WTC11 (cell line): ENCODE measurements at places on chromosomes 4 and X.

- no peaks in the 10 kb centered on the region for H3K4me1 ChIP-seq
- no peak overlapping the region for H3K27ac ChIP-seq
- H3K4me3 ChIP-seq: no peak overlapping the region
- no peaks in the 10 kb centered on the region; the same call in 1 of the 2 replicates for H3K27me3 ChIP-seq
These were observed 182.3 kb downstream of the INPP4B start for GRCh38 chr4:142663828-142664227.

- no peaks in the 10 kb centered on the region; the same call in 1 of the 2 replicates for H3K4me1 ChIP-seq
- peaks cover 5% of the 10 kb centered on the region for H3K36me3 ChIP-seq
- H3K27me3 ChIP-seq: no peaks in the 10 kb centered on the region; the same call in 1 of the 2 replicates
- DNase-seq: no peak
These were observed 40.1 kb downstream of the SMPX start for GRCh38 chrX:21717802-21718201.

- H3K36me3 ChIP-seq: peaks cover 23% of the 10 kb centered on the region
- no peak overlapping the region for H3K27ac ChIP-seq
- no peak for DNase-seq
- H3K27me3 ChIP-seq: peaks cover 3% of the 10 kb centered on the region; the same call in 1 of the 2 replicates
- H3K4me3 ChIP-seq: no peak overlapping the region
These were observed 23.0 kb upstream of the UGT2B4 start for GRCh38 chr4:69518538-69519198.

DNA sequence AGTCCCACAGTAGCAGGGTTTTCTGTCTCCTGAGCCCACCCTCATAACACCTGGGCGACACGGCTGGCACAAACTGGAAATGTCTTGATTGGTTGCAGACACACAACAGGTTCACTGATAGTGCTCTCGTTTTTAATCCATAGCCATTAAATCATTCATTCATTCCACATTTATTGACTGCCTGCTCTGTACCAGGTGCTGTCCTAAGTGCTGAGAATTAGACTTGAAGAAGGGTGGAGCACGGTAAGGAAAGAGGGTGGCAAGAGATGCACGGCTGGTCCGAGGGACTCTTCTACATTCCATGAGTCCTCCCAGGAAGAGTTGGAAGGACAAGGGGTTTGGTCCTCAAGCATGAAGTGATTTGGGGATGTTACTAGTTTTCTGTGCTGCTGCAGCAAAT, 100.0 kb downstream of the RELL1 start:
- no peaks in the 10 kb centered on the region; the same call in 1 of the 2 replicates for H3K36me3 ChIP-seq
- no peak for DNase-seq
- no peak overlapping the region for H3K4me3 ChIP-seq
- H3K4me1 ChIP-seq: peaks cover 11% of the 10 kb centered on the region
- H3K27ac ChIP-seq: no peak overlapping the region

GRCh38 chr4:76515975-76516843, 81.2 kb downstream of the SHROOM3 start:
- H3K36me3 ChIP-seq: peaks cover 9% of the 10 kb centered on the region
- no peaks in the 10 kb centered on the region for H3K27me3 ChIP-seq
- H3K4me3 ChIP-seq: no peak overlapping the region
- peaks cover 27% of the 10 kb centered on the region for H3K4me1 ChIP-seq
- no peak overlapping the region for H3K27ac ChIP-seq
- DNase-seq: no peak

- H3K4me1 ChIP-seq: peaks cover 3% of the 10 kb centered on the region; the same call in 1 of the 2 replicates
- no peaks in the 10 kb centered on the region for H3K27me3 ChIP-seq
- no peak for DNase-seq
- H3K36me3 ChIP-seq: no peaks in the 10 kb centered on the region
- no peak overlapping the region for H3K27ac ChIP-seq
- no peak overlapping the region for H3K4me3 ChIP-seq
These were observed 311.2 kb downstream of the BMPR1B start for GRCh38 chr4:95068818-95069478.

DNA sequence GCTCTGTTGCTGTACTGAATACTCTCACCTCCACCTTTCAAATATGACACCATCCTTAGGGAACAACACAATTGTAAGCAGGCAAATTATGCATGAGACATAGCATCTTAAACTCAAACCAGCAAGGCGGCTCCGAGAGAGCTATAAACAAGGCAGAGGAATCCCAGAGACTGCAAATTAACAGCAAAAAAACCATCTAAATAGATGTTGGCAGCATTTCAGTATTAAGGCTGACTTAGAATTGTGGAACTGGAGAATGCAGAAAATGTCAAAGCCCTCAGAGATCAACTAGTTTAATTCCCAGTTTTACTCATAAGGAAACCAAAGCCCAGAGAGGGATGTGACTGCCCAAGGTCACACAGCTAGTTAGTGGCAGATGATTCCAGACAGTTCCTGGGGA, 37.2 kb upstream of the SPANXC start:
- no peaks in the 10 kb centered on the region for H3K36me3 ChIP-seq
- no peak overlapping the region for H3K27ac ChIP-seq
- H3K4me3 ChIP-seq: no peak overlapping the region
- no peaks in the 10 kb centered on the region for H3K27me3 ChIP-seq
- no peak for DNase-seq

- H3K27me3 ChIP-seq: no peaks in the 10 kb centered on the region
- H3K36me3 ChIP-seq: no peaks in the 10 kb centered on the region
- DNase-seq: no peak
- peaks cover 11% of the 10 kb centered on the region for H3K4me1 ChIP-seq
- no peak overlapping the region for H3K27ac ChIP-seq
These were observed 1048.6 kb downstream of the PCDH7 start for GRCh38 chr4:31768756-31769155.

DNA sequence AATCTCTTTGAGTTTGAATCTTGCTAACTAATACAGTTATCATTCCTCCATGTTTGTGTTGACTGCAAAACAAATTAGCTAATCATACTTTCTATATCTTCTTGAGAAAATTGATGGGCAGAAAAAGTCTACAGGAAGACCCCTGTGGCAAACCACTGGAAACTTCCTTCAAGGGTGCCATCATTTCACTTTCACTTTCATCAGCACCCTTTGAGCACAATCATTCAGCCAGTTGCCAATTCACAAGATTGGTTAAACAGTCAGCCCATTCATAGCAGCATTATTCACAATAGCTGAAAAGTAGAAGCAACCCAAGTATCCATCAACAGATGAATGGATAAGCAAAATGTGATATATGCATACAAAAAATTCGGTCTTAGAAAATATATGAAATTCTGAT, 101.5 kb downstream of the CCDC160 start:
- peaks cover 3% of the 10 kb centered on the region; the same call in 1 of the 2 replicates for H3K27me3 ChIP-seq
- no peak overlapping the region for H3K27ac ChIP-seq
- no peak for DNase-seq
- H3K4me1 ChIP-seq: no peaks in the 10 kb centered on the region
- H3K36me3 ChIP-seq: no peaks in the 10 kb centered on the region
- H3K4me3 ChIP-seq: no peak overlapping the region

- peaks cover 4% of the 10 kb centered on the region; the same call in 1 of the 2 replicates for H3K4me1 ChIP-seq
- no peak for DNase-seq
- H3K27me3 ChIP-seq: no peaks in the 10 kb centered on the region
- H3K4me3 ChIP-seq: no peak overlapping the region
- no peaks in the 10 kb centered on the region for H3K36me3 ChIP-seq
- no peak overlapping the region for H3K27ac ChIP-seq
These were observed 568.8 kb downstream of the STIM2 start for GRCh38 chr4:27429364-27429871.

- H3K4me3 ChIP-seq: peak overlapping the region; percentile 79
- no peak for DNase-seq
- H3K4me1 ChIP-seq: peaks cover 58% of the 10 kb centered on the region
- H3K36me3 ChIP-seq: peaks cover 14% of the 10 kb centered on the region
- peak overlapping the region; percentile 92 for H3K27ac ChIP-seq
These were observed 745 bp downstream of the TRIM2 start for GRCh38 chr4:153204728-153205648.

DNA sequence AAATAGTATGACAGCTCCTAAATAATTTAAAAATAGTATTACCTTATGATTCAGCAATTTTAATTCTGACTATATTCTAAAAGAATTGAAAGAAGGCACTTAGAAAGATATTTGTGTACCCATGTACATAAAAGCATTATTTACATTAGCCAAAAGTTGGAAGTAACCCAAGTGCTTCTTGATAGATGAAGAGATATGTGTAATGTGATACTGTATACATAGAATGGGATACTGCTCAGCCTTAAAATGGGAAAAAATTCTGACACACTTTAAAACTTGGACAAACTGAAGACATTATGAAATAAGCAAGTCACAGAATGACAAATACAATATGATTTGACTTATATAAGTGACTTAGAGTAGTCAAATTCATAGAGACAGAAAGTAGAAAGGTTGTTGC, 112.2 kb downstream of the IDS start:
- peaks cover 18% of the 10 kb centered on the region for H3K36me3 ChIP-seq
- peaks cover 14% of the 10 kb centered on the region for H3K4me1 ChIP-seq
- H3K27ac ChIP-seq: no peak overlapping the region
- no peaks in the 10 kb centered on the region for H3K27me3 ChIP-seq
- DNase-seq: no peak
- no peak overlapping the region for H3K4me3 ChIP-seq

DNA sequence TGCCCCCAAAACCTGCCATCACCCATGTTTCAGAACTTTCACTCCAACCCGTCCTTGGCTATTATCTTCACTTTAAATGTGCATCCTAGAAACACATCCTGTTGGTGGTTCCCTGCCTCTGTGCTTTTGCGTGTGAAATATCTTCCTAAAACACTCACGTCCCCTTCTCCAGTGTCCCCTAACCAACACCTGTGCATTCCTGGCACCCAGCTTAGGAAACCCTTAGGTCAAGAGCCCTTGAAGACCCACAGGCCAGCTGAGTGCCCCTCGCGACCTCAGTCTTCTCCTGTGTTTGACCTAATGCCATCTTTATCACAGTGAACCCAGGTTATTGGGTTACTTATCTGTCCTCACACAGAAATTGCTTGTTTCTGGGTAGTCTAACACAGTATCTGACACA, 117.6 kb downstream of the STK32B start:
- DNase-seq: no peak
- no peaks in the 10 kb centered on the region for H3K36me3 ChIP-seq
- H3K4me1 ChIP-seq: peaks cover 21% of the 10 kb centered on the region
- H3K27ac ChIP-seq: no peak overlapping the region
- H3K27me3 ChIP-seq: peaks cover 12% of the 10 kb centered on the region
- H3K4me3 ChIP-seq: no peak overlapping the region

DNA sequence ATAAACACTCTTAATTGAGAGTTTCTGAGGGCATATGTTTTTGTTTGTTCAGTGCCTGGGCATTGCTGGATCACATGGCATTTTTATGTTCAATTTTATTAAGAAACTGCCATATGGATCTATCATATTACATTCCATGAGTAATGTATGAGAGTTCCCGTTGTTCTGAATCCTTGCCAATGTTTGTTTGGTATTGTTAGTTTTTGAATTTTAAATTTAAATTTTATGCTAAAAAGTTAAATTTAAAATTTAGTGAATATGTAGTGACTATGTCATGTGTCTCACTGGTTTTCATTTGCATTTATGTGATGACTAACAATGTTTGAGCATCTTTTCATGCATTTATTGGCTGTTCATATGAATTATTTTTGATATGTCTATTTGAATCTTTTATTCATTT, 54.8 kb upstream of the GEMIN8 start:
- no peak for DNase-seq
- H3K27ac ChIP-seq: no peak overlapping the region
- H3K27me3 ChIP-seq: no peaks in the 10 kb centered on the region

- H3K27me3 ChIP-seq: no peaks in the 10 kb centered on the region
- H3K36me3 ChIP-seq: no peaks in the 10 kb centered on the region
- no peak overlapping the region for H3K4me3 ChIP-seq
- H3K4me1 ChIP-seq: no peaks in the 10 kb centered on the region
- DNase-seq: no peak
These were observed 116.7 kb downstream of the SPCS3 start for GRCh38 chr4:176436293-176436973.

GRCh38 chr4:173746424-173746823, 216.4 kb upstream of the HAND2 start:
- no peaks in the 10 kb centered on the region for H3K36me3 ChIP-seq
- no peak for DNase-seq
- H3K27me3 ChIP-seq: no peaks in the 10 kb centered on the region; the same call in 1 of the 2 replicates
- H3K4me1 ChIP-seq: peaks cover 5% of the 10 kb centered on the region; the same call in 1 of the 2 replicates
- no peak overlapping the region for H3K27ac ChIP-seq

GRCh38 chr4:94168321-94168720, 39.3 kb upstream of the SMARCAD1 start:
- peaks cover 20% of the 10 kb centered on the region for H3K36me3 ChIP-seq
- no peak for DNase-seq
- peak overlapping the region; percentile 64; the same call in 1 of the 2 replicates for H3K27ac ChIP-seq
- no peaks in the 10 kb centered on the region for H3K27me3 ChIP-seq
- H3K4me1 ChIP-seq: peaks cover 43% of the 10 kb centered on the region

GRCh38 chr4:2574009-2574408, 37.6 kb downstream of the FAM193A start:
- peaks cover 33% of the 10 kb centered on the region for H3K4me1 ChIP-seq
- peak overlapping the region; percentile 76 for H3K27ac ChIP-seq
- no peaks in the 10 kb centered on the region for H3K36me3 ChIP-seq
- DNase-seq: no peak
- H3K4me3 ChIP-seq: no peak overlapping the region

DNA sequence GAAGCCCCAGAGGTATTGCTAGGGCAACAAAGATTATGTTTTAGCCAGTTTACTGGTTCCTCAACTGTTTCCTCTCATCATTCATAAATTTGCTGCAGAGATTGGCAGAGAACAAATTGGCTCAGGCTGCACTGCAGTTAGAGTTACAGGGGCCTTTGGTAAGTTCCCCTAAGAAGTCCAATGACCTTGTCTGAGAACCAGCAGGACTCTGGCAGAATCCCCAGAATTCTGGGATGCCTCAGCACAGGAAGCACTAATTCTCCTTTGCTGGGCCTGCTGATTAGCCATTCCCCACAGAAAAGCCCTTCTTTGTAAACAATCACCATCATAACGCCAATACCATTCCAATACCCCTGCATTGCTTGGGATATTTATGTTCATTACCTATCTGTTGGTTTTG, 151.3 kb downstream of the USP46 start:
- H3K27me3 ChIP-seq: peaks cover 20% of the 10 kb centered on the region
- no peaks in the 10 kb centered on the region for H3K4me1 ChIP-seq
- no peak for DNase-seq
- no peak overlapping the region for H3K27ac ChIP-seq

- H3K36me3 ChIP-seq: peaks cover 3% of the 10 kb centered on the region
- DNase-seq: no peak
- H3K27ac ChIP-seq: peak overlapping the region; percentile 97
- H3K27me3 ChIP-seq: no peaks in the 10 kb centered on the region
These were observed 2.4 kb upstream of the RBM47 start for GRCh38 chr4:40632080-40632479.

- H3K27ac ChIP-seq: no peak overlapping the region
- H3K4me1 ChIP-seq: peaks cover 11% of the 10 kb centered on the region
- no peak for DNase-seq
- H3K36me3 ChIP-seq: no peaks in the 10 kb centered on the region
These were observed 101.9 kb upstream of the CCSER1 start for GRCh38 chr4:90025248-90025647.

DNA sequence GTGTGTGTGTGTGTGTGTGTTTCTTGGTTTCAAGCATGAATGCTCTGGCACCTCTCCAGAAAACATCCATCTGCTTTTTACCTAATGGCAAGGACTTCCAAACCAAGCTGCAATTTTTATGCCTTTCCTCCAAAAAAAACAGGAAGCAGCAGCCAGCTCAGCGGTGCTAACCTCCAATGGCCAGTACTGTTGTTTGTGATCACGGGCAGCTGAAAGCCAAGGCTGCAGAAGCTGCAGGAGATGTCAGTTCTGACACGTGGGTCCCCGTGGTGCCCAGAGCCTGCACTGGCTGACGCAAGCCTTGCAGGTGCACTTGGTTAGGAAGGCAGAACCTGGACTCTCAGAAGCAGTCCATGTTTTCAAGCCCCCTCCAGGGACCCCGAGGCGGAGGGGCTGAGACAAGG, 313.6 kb upstream of the DDX53 start:
- H3K36me3 ChIP-seq: no peaks in the 10 kb centered on the region
- peak; percentile 9 for DNase-seq
- H3K27ac ChIP-seq: no peak overlapping the region
